ENCODE measurements at places on chromosomes 7 and 10.

GRCh38 chr10:90784771-90785170 lies 73.1 kb downstream of the HTR7 start:
- DNase-seq: no peak

DNA sequence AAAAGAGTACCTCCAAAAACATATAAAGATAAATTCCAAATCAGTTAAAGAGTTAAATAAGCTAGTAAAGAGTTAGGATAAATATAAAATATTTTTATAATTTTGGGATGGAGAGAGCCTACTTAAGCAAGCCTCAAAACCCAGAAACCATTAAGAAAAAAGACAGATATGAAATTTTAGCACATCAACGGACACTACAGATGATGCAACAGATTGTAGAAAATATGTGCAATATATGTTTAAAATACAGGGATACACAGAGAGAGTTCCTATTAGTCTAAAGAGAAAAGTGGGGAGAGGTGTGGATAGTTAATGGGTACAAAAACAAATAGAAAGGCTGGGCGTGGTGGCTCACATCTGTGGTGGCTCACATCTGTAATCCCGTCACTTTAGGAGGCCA lies 23.6 kb upstream of the USP54 start:
- DNase-seq: no peak

- no peak for DNase-seq
These were observed 72.7 kb downstream of the HACD1 start for GRCh38 chr10:17544465-17544864.

GRCh38 chr10:61464461-61465170 lies 11.4 kb upstream of the TMEM26 start:
- no peak for DNase-seq

DNA sequence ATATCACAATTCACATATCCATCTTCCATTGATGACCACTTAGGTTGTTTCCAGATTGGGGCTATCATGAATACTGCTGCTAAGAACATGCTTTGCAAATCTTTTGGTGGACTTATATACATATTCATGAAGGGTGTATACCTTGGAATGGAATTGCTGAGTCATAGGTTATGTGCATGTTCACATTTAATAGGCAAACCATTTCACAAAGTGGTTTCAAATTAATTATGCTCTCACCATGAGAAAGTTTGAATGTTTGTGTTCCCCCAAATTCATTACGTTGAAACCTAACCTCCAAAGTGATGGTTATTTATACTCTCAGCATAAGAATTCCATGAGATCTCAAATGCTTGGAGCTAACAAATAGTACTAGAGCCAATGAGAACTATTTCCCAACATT lies 86.4 kb downstream of the VPS41 start:
- DNase-seq: no peak

GRCh38 chr10:120573355-120573754 lies 116.3 kb downstream of the PLPP4 start:
- DNase-seq: no peak

DNA sequence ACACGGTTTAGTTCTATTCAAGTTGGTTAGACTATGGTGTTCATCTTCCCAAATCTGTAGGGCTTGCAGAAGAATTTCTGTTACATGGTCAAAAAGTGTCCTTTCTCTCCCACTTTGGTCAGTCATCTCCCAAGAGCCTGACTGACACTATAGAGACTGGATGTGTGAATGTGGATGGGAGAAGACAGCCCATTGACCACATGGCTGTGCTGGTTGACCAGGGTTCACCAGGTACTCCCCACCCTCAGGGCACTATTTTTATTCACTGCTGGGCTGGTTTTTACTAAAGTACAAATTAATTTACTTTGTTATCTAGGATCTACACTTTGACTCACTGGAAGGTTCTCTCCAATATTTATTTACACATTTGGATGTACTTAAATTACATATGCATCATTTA lies 2.3 kb downstream of the ZNF804B start:
- DNase-seq: no peak

Data from stimulated activated CD8-positive, alpha-beta memory T cell treated with anti-CD3 and anti-CD28 coated beads, Interleukin-15, amount 100 ng/mL, for 1 hour (primary cell).